Esophagus squamous epithelium (tissue), 5 donors: ENCODE measurements at places on chromosomes 1 and 21. TPM values are rescaled to one million over a fixed set of nuclear protein-coding genes. Genes with fewer than 3 reads are reported as not detected.

GRCh38 chr1:237270353-237270752 is 228.4 kb downstream of the RYR2 start:
- H3K27ac ChIP-seq: no peak overlapping the region
- no peaks in the 10 kb centered on the region for H3K27me3 ChIP-seq
- no peak overlapping the region for H3K4me3 ChIP-seq
- no peaks in the 10 kb centered on the region for H3K36me3 ChIP-seq
- DNase-seq: no peak
- no peaks in the 10 kb centered on the region for H3K4me1 ChIP-seq

DNA sequence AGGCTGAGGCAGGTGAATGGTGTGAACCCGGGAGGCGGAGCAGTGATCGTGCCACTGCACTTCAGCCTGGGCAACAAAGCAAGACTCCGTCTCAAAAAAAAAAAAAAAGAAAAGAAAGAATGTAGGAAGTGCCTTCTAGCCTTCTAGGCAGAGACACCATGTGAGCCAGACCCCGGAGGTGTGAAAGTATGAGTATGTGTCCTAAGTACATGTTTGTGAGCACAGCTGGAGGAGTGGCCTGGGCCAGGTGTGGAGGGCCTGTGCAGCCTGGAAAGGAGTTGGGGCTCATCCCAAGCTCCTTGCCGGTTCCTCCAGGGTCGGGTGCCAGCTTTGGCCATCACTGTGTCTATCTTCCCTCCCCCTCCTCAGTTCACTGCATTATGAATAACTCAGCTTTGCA is 13.0 kb downstream of the SOX13 start:
- DNase-seq: no peak
- H3K36me3 ChIP-seq: no peaks in the 10 kb centered on the region
- H3K27me3 ChIP-seq: no peaks in the 10 kb centered on the region
- H3K4me1 ChIP-seq: peaks cover 58% of the 10 kb centered on the region
- H3K27ac ChIP-seq: no peak overlapping the region
- H3K4me3 ChIP-seq: no peak overlapping the region

DNA sequence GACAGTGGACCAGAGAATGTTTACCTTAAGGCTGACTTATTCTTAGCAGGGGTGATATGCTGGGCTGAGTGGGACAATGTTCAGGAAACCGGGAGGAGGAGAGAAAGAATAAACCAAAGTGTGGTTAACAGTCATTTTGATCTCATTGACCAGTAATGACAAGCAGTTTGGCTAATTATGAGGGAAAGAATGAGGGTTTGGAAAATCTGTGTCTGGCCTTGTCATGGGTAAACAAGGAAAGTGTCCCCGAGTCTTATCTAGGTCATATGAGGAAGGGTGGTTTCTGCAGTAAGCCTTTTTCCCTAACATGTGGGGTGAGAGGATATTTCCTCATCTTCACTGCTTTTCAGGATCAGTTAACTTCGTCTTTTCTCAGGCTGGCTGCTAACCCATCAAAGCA is 155.0 kb downstream of the TPR start:
- H3K27ac ChIP-seq: no peak overlapping the region
- H3K4me3 ChIP-seq: no peak overlapping the region
- H3K27me3 ChIP-seq: no peaks in the 10 kb centered on the region
- no peaks in the 10 kb centered on the region for H3K4me1 ChIP-seq
- DNase-seq: no peak

DNA sequence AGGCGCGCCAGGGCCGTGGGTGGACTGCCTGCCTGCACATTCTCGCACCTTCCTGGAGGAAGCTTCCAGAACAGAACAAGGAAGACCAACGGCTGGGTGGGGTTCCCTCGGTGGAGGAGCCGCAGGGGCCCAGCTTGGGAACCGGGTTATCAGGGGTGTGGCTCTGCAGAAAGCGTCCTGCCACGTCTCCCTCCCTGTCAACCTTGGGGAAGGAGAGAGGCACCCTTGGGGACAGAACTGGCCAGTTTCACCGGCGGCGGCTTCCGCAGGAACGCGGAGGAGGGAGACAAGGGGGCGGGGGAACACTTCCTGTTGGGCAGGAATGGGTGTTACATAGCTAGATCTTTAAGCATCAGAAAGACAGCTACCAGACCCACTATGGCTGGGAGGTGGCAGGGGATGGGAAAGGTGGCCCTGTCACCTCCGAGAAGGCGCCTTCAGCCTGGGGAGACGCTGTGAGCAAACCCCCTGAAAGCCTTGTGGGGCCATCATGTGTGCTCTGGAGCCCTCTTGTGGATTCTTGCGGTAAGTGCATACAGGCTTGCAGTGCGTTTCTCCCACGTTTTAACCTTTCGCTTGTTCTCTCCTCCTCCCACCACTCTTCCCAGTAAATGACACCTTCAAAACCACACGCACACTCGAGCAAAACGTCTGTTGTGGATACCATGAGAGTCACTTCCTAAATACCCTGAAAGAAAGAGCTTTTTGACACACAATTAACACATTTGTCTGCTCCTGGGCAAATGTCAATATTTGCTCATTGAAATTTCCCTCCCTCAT is 3.8 kb upstream of the PLEKHA6 start:
- H3K36me3 ChIP-seq: no peaks in the 10 kb centered on the region
- H3K4me3 ChIP-seq: peak overlapping the region; percentile 33
- no peak for DNase-seq

Gene TAL1
- total RNA-seq: 0.45 TPM

Gene INKA2
- 3.9 TPM for total RNA-seq
